Right ventricle myocardium superior (tissue), 1 donor: ENCODE measurements at places on chromosomes 4 and X.

DNA sequence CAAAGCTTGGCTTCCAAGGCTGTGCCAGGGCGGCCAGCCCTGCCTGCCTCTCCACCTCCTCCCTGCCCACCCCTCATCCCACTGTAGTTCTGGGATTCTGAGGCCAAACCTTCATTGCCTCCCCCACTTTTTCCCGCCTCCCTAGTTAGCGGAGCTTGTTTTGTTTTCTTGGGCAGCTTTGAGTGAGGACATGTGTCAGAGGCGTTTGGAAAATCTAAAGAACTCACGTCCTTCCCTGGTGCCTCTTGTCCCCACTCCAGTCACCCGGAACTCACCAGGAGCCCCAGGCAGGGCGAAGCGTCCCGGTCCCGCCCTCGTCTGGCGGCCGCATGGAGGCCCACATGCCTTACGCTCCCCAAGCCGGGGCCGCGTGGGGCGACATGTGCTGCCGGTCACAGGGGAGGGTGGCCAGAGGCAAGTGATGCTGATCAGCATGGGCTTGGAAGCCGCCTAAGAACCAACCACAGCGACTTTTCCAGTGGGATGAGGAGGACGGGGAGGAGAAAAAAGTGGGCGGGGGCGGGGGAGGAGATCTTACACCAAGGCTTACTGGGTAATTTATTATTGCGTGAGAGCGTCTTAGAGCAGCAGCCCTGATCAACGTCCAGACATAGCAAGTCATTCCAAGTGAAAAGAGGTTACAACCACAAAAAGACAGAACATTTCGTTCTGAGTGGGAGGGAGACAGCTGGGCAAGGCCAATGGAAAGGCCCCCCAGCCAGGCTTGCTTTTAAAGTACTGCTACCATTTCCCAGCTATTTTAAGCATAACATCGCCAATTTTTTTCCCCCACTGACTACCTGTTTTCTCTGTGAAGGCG is 48.5 kb downstream of the PRPS1 start:
- DNase-seq: peak; percentile 91

- no peak for DNase-seq
These were observed 83.8 kb downstream of the LUZP4 start for GRCh38 chrX:115373308-115373707.

- DNase-seq: no peak
These were observed 46.9 kb upstream of the RHOH start for GRCh38 chr4:40149960-40150385.

DNA sequence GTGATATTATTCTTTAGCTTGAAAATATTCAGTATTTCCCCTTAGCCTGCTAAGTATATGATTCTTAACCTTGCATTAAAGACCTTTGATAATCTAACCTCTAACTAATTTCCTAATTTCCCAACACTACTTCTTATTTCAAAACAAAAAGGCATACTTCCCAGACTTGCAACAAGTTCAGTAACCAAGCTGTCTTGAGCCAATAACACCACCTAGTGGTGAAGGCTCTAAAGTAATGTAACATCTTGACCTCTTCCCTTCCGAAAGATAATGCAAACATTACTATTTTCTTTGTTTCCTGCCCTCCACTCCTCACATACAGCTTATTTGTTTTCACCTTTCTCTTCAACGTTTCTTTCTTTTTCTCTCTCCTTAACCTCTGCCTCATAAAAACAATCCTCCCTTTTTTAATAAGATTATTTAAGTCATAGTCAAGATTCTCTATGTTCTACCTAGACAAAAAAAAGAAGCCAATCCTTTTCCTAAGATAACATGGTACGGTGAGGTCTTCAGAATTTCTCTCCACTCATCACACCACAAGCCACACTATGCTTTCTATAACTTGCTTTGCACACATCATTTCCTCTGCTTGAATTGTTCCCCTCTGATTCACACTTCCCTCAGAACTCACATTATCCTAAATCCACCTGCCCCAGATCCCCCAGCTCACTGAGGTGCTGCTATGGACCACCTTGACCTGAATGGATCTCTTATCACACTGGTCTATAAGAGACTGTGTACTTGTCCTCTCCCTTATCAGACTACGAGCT is 3.5 kb downstream of the FAT1 start:
- DNase-seq: no peak

- DNase-seq: no peak
These were observed 14.7 kb upstream of the CT55 start for GRCh38 chrX:135185795-135186443.

DNA sequence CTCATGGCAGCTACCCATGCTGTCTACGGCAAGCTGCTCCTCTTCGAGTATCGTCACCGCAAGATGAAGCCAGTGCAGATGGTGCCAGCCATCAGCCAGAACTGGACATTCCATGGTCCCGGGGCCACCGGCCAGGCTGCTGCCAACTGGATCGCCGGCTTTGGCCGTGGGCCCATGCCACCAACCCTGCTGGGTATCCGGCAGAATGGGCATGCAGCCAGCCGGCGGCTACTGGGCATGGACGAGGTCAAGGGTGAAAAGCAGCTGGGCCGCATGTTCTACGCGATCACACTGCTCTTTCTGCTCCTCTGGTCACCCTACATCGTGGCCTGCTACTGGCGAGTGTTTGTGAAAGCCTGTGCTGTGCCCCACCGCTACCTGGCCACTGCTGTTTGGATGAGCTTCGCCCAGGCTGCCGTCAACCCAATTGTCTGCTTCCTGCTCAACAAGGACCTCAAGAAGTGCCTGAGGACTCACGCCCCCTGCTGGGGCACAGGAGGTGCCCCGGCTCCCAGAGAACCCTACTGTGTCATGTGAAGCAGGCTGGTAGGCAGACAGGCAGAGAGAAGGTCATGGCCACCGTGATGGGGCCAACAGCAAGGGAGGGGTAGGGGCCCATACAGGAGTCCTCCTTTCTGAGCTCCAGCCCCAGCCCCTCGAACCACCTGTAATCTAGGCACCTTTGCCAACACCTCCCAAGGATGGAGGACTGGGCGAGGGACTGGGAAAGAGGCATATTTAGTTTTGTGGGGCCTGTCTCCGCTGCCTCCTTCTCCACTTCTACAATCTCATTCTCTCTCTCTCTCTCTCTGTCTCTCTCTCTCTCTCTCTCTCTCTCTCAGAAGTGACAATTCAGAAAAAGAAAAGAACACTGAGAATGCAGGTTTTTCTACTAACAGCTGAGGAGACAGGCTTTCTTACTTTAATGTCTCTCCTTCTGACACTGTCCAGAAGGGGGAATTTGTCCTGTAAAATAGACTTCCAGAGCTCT is 4.7 kb upstream of the TSPYL2 start:
- no peak for DNase-seq

- DNase-seq: no peak
These were observed 46.9 kb upstream of the NFKB1 start for GRCh38 chr4:102454268-102454667.

DNA sequence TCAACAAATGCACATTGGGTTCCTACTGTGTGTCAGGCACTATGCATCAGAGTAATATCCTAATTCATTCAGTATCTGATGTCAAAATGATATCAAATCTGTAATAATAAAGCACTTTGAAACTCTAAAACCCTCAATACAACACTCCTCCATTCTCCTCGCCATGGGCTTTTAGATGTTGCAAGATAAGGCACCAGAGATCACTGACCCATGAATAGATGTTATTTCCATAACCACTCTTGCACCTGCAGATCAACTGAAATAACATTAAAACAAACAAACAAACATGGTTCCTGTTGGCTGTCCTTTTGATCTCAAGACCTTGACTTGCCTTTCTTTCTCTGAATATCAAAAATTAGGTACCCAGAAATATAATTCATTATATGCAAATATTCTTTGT is 100.2 kb downstream of the MAB21L2 start:
- no peak for DNase-seq
